ENCODE measurements at places on chromosomes 13 and 19.

GRCh38 chr13:100356426-100356825 is 232.2 kb downstream of the GGACT start:
- no peak for DNase-seq

DNA sequence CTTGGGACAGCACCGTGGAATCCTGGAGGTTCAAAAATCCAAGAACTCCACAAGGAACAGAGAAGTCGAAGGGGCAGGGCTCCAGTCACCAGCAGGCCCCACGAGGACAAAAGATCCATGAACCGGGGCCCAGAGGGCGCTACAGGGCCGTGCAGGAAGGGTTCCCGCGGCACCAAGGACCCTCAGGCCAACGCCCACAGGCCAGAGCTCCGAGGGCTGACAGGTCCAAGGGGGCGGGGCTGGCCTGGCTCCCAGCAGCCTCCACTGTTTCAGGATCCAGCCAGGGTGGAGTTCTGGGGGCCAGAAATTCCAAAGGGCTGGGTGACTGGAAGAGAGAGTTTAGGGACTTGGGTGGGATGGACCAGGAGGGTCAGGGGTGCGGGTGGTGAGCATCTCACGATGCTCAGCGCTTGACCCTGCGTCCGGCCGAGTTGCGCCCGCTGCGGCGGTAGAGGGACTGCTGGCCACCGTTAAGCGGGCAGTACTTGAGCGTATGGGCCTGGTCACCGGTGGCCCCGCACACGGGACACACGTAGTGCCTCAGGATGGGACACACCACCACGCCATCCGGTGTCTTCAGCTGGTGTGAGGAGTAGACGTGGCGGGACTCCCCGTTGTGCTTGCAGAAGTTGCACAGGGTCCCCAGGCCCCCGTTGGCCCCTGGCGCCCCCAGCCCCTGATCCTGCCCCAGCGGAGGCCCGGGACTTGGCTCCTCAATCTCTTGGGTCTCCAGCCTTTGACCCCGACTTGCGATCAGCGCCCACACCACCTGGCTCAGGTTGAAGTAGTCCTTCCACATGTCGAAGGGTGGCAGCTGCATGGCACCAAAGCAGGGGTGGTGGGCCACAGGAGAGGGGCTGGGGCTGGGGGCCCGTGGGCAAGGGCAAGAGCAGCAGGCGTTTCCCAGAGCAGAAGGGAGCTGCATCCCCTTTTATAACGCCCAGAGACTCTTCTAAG is at the start of gene NANOS2:
NANOS2 (minus strand) TSS at position 905 of the 957 bp plus-strand sequence; CDS start at position 820, 85 bp downstream.
- DNase-seq, result no peak

- no peak for DNase-seq
Observed at GRCh38 chr19:1109032-1109551, 5.3 kb downstream of the GPX4 start.

- DNase-seq, result no peak
Observed at GRCh38 chr19:10763411-10763810, 45.5 kb downstream of the DNM2 start.

Data from kidney epithelial cell (primary cell).